Activated CD4-positive, alpha-beta T cell treated with anti-CD3 and anti-CD28 coated beads for 1 hour (primary cell): ENCODE measurements at places on chromosomes 1 and 21.

- DNase-seq, result no peak
Observed at GRCh38 chr1:152899027-152899426, 9.3 kb upstream of the IVL start.

GRCh38 chr1:71492298-71493041, 411.6 kb upstream of the ZRANB2 start:
- no peak for DNase-seq

DNA sequence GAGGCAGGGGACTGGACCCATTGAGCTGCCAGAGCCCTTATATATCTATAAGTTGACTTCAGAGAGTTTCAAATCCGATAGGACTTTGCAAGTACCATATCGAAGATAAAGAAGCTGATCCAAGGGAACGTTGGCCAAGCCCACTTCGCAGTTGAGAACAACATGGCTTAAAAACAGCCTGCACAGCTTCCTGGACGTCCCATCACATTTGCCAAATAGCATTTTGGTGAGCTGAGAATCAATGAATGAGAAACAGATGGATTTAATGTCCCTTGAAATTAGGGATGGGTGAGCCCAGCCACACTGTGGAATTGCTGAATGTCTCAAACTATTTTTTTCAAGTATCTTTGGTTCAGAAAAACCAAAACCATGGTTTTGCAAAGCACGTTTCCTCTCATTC, 64.8 kb downstream of the KCNJ15 start:
- DNase-seq, result no peak

- no peak for DNase-seq
Observed at GRCh38 chr1:47985018-47985417, 12.2 kb downstream of the TRABD2B start.

DNA sequence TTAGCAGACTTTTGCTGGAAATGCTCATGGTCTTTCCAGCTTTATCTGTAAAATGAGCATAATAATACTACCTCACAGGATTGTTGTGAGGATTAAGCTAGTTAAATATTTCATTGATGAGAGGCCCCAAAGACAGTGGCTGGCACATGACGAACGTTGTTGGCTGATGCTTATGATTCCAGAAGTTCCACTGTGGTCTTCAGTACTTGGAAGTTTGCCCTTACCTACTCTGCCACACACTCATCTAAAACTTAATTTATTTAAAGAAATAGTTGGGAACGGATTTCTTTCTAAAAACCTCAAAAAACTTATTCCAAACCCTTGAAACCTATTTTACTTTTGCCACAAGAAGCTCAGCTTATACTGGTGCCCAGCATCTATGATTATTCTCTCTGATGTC, 170.7 kb downstream of the DHRS3 start:
- DNase-seq, result no peak

GRCh38 chr21:46095814-46096595, 1.9 kb upstream of the COL6A2 start:
- no peak for DNase-seq

- DNase-seq, result no peak
Observed at GRCh38 chr21:44426663-44427191, 28.6 kb upstream of the LRRC3 start.

DNA sequence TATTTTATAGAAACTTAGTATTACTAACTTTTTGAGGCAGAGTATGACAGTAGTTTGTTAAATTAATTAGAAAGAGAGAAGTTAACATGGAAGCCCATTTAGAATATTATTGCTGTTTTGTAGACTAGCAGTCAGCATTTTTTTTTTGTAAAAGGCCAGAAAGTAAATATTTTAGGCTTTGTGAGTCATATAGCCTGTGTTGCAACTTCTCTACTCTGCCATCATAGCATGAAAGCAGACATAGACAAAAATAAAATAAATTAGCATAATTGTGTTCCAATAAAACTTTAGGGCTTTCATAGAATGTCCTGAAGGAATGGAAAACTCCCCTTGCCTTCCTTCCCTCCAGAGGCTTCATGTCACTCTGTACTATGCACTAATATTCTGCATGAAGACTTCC, 12.3 kb upstream of the RGS4 start:
- no peak for DNase-seq

DNA sequence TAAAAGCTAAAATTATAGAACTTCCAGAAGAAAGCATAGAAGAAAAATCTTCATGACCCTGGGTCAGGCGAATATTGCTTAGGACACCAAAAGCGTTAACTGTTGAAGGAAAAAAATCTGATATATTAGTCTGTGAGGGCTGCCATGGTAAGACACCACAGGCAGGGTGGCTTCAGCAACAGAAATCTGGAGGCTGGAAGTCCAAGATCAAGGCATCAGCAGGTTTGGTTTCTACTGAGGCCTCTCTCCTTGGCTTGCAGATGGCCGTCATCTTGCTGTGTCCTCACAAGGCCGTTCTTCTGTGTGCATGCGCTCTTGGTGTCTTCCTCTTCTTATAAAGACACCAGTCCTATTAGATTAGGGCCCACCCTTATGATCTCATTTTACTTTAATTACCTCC, 14.5 kb downstream of the IFNLR1 start:
- no peak for DNase-seq

GRCh38 chr1:58816747-58817221, 32.9 kb upstream of the JUN start:
- no peak for DNase-seq

- DNase-seq, result no peak
Observed at GRCh38 chr1:224619209-224619608, 3.1 kb downstream of the CNIH3 start.

DNA sequence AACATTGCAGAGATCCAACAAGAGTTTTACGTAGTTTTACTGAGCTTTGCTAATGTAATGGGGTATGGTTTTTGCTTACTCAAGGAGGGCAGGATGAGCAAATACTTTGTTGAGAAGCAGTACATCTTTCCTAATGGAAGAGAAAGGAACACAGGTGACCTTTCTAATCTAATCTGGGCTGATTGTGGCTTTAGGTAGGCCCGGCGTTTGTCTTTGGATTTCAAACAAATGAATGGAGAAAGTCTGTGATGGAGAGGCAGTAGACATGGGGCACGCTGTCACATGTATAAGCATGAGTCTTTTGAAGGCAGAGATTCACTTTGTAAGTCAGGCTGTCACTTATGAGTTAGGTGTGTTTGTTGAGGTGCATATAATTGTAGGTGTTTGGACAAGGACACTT, 1.7 kb downstream of the PLEKHM2 start:
- DNase-seq, result no peak

GRCh38 chr1:43423672-43424550, 29.8 kb downstream of the HYI start:
- DNase-seq, result no peak

DNA sequence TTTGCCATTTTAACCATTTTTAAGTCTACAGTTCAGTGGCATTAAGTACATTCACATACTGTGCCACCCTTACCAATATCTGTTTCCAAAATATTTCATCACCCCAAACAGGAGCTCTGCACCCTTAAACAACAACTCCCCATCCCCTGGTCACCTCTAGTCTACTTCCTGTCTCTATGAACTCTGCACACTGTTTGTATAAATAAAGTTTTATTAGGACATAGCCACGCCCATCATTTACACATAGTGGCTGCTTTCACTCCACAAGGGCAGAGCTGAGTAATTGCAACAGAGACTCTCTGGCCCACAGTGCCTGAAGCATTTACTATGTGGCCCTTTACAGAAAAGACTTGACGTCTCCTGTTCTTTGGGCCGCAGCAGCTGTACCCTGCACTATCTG, 30.1 kb downstream of the KCNAB2 start:
- no peak for DNase-seq

- no peak for DNase-seq
Observed at GRCh38 chr1:22141554-22142314, 1.2 kb downstream of the WNT4 start.

GRCh38 chr1:165376041-165376810, 19.7 kb upstream of the LMX1A start:
- DNase-seq, result no peak

DNA sequence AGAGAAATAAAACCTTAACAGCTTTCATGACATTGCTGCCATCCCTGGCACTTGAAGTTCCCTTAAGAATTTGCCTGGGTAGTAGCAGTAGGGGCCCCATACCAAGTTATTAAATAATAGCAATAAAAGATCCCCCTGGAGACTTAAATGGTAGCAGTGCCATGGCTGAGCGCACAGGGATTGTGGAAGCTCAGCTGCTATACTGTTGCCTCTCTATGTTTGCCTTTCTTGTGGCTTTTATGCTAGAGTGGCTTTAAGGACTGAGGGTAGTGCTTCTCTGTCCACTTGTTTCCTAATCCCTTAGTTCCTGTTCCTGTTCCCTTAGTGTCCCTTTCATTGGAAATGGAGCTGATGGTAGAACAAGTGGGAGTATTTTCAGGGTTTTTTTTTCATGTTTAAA, 42.1 kb downstream of the NCF2 start:
- no peak for DNase-seq

GRCh38 chr1:204592246-204592948, 76.2 kb downstream of the MDM4 start:
- no peak for DNase-seq

GRCh38 chr1:8303876-8304275, 14.0 kb upstream of the SLC45A1 start:
- no peak for DNase-seq

DNA sequence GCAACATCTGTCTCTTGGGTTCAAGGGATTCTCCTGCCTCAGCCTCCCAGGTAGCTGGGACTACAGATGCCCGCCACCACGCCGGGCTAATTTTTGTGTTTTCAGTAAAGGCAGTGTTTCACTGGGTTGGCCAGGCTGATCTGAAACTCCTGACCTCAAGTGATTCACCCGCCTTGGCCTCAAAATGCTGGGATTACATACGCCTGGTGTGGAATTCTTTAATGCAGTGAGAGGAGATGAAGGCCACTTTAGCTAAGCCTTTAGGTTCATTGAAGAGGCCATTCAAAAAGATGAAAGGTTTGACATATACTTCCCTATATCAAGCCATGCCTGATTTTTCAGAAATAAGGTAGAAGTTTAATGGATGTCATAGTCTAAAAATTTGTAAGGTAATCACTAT, 162.7 kb downstream of the ST6GALNAC3 start:
- no peak for DNase-seq

DNA sequence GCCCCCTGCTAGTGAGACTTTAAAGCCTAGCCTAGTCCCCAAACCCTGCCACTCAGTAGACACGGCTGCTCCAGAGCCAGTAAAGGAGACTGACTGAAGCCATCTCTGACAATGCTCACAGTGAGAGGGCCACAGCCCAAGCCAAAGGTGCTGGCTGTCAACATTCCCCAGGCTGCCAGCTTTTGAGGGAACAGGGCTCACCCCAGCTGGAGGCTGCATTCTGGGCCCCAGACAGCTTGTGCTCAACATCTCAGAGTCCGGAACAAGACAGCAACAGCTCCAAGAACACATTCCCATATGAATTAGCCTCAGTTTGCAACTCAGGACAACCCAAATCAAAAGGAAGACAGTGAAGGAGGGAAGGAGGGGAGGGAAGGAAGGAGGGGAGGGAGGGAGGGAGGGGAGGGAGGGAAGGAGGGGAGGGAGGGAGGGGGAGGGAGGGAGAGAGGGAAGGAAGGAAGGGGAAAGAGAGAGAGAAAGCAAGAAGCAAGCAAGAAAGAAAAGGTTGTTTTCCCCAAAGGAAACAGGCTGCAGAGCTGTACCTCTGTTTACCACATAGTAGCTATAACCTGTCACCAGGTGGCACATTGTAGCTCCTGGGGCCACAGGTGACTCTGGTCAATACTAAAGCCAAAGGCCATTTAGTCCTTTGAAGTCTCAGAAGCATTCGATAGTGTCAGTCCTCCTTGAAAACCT, 5.4 kb downstream of the ARTN start:
- DNase-seq, result no peak

GRCh38 chr1:231395998-231396390, 26.1 kb downstream of the EGLN1 start:
- DNase-seq, result no peak

DNA sequence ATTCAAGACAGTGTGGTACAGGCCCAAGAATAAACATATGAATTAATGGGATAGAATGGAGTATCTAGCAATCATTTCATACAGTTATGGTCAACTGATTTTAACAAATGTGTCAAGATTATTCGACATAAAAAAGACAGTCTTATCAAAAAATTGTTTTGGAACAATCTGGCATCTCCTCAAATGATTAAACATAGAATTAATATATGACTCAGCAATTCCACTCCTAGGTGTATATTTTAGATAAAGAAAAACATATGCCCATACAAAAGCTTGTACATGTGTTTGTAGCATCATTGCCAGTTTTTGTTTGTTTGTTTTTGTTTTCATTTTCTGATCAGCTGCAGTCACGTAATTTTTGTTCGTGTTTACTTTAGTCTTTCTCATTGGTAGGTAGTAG, 1188.3 kb downstream of the BRINP3 start:
- DNase-seq, result no peak

DNA sequence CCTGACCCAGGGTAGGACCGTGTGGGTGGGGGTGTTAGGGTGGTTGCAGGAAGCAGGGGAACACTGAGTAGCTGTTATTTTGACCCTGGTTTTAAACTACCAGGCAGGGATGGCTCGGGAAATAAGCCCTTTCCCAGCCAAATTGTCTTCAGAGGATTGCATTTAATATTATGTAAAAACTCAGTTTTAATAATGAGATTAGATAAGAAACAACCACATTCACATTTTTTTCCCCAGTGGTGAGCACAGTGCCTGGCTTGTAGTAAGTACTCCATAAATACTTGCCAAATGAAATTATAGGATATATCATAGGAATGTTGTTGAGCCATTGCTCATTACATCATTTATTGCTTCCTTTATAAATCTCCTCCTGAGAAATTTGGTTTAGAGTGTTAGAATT, 3.1 kb upstream of the ACP6 start:
- no peak for DNase-seq

DNA sequence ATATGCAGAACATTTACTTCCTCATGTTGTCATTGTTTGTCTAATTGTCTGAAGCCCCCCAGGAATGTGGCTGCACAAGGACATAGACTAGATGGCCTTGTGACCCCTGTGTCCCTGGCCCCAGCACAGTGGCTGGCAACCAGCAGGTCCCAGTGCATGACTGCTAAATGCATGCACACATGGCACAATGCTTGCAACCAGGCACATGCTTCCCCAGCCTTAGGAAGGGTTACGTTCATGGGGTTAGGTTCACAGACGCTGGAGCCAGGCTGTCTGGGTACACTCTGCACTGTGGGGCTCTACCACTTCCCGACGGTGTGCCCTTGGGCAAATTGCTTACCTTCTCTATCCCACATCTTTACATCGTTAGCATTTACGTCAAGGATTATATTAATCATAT, 21.2 kb upstream of the CLIC6 start:
- no peak for DNase-seq

DNA sequence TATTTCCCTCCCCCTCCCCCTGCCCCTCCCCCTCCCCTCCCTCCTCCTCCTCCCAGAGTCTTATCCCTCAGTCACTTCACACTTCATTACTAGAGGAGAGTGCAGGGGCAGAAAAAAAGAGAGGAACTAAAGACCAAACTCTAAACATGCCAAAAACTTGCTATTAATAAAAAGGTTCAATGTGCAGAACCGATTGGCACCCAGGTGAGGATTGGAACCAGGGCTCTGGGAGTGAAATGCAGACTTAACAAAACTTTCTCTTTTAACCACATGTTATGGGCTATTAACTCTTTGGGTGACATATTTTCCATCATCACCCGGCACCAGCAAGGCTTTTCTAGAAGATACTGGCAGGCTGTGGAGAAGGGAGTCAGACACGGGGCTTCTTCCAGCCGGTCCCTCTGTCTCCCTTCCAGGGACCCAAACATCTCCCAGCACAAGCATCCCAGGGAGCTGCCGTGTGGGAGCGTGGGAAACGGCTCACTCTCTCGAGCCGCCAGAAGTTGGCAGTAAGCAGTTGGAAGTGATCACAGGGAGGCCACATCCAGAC, 13.6 kb downstream of the NID1 start:
- DNase-seq, result no peak

GRCh38 chr1:29875557-29876028, 639.3 kb downstream of the PTPRU start:
- DNase-seq, result no peak
